Activated naive CD4-positive, alpha-beta T cell treated with anti-CD3 and anti-CD28 coated beads, Interleukin-2, amount 50 U/mL, for 16 hours (primary cell): ENCODE measurements at places on chromosomes 16 and 17.

- no peak for DNase-seq
Observed at GRCh38 chr17:66357037-66357436, 54.6 kb downstream of the PRKCA start.

DNA sequence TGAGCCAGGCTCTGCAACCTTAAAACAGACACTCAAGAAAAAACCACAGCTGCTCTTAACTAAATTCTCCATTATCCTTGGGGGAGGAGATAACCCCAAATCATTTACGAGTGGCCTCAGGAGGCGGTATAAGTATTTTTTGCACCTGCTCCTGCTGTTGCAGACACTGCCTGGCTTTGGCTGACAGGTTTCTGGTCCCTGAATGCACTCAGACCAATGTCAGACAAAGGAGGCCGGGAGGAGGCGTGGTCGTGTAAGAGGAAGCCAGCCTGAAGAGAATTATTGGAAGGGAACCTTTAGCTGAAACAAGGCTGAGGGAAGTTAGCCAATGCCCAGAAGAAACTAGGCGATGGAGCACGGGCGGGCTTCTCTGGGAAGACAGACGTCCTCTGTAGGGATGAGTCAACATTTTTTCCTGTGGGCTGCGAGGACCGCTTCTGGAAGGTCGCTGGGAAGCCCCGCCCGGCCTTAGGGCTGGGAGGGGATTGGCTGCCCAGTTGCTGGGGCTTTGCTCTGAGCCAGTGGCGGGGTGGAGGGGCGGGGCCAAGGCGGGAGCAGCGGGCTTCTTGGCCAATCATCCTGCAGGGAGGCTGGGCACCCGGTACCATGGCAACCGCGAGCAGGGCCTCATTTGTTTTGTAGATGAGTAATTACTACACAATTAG lies 82.3 kb downstream of the CCDC182 start:
- peak; percentile 25 for DNase-seq

GRCh38 chr17:30326809-30327208 lies 7.0 kb downstream of the TMIGD1 start:
- no peak for DNase-seq

DNA sequence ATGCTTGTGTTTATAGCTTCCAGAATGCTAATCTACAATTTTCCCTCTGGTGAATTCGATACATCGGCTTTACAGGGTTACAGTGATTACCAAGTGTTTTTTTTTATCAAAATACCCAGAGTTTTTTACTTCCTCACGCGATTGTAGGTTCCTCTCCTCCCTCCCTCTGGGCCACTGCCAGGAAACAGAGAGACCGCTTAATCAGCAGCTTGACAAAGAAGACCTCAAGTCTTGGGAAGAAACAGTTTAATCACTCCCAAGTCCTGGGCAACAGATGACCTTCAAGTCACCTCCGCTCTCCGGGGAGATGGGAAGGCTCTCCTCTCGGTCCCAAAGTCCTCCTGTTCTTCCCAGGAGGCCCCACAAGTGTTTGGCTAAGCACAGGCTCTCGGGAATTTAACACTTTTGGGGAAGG lies 23.5 kb downstream of the SMTNL2 start:
- DNase-seq, result no peak

DNA sequence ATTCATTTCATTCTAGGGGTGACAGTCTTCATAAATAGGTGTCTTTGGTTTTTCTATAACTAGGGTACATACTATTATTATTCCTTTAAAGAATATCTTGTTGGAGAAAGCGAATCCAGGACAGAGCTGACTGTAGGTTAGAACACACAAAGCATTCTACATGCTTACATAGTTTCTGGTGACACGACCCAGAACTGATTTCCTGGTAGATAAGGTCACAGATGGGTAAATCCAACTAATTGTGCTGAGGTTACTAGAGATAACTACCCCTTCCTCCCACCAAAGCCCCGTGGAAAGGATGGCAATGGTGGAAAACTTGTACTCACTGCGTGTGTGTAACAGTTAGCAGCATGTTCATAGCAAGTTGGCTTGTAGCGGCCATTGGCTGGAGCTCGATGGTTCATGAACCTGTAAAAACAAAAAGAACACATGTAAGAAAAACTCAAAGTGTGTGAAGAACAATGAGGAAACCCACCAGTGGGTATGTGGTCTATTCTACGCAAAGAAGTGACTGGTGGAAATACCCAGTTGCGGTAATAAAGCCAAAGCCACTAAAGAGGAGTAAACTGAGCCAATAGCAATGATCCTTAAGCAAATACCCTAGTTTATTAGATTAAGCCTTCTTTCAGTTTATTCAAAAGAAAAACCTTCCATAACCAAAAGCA lies 7.7 kb downstream of the MMD start:
- DNase-seq, result no peak

- DNase-seq, result no peak
Observed at GRCh38 chr17:73309727-73310596, 1.8 kb downstream of the CDC42EP4 start.

- DNase-seq, result no peak
Observed at GRCh38 chr17:49364119-49364518, 2.1 kb upstream of the ZNF652 start.

- DNase-seq, result no peak
Observed at GRCh38 chr16:20107083-20107482, 33.4 kb upstream of the GPR139 start.

GRCh38 chr17:40111221-40112128 lies 10.3 kb upstream of the MSL1 start:
- peak; percentile 73 for DNase-seq

- DNase-seq, result peak; percentile 5
Observed at GRCh38 chr17:82935966-82936767, 96.3 kb upstream of the ZNF750 start.

- DNase-seq, result peak; percentile 87
Observed at GRCh38 chr17:80101011-80101945, at the start of gene GAA. Gene GAA, plus strand, starts transcription at chr17:80101581. Its CDS starts 3,006 bp downstream, at chr17:80104587.

GRCh38 chr16:15506441-15506840 lies 72.1 kb downstream of the BMERB1 start:
- DNase-seq, result no peak

DNA sequence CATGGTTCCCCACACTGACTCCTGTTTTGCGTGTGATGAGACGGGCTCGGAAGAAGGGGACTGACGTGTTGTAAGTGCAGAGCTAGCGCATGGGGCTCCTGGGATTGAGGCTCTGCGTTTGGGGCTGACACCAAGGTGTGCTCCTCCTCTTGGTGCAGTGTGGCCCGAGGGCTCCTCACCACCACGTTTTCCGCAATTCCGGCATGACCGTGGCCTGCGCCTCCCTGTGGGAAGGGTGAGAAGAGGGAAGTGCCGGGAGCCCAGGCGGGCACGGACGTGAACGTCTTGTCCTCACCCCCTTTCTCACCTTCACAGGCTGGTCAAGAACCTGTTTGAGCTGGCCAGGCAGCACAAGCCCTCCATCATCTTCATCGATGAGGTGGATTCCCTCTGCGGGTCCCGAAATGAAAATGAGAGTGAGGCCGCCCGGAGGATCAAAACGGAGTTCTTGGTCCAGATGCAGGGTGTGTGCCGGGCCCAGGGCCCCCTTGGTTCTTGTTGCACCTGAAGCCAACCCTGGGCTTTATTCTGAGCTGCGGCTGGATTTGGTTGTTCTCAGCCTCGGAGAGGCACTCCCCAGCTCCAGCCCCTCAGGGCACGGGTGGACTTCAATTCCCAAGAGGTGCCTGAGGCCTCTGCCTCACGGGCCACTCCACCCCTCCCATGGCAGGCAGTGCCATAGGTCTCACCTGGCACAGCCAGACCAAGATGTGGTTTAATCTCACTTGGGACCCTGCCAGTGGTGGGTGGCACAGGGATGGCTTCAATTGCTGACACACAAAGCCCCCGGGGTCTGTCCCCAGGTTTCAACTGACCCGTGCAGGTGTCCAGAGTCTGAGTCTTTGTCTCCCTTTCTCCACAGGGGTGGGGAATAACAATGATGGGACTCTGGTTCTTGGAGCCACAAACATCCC lies 8.9 kb downstream of the VPS4A start:
- no peak for DNase-seq

DNA sequence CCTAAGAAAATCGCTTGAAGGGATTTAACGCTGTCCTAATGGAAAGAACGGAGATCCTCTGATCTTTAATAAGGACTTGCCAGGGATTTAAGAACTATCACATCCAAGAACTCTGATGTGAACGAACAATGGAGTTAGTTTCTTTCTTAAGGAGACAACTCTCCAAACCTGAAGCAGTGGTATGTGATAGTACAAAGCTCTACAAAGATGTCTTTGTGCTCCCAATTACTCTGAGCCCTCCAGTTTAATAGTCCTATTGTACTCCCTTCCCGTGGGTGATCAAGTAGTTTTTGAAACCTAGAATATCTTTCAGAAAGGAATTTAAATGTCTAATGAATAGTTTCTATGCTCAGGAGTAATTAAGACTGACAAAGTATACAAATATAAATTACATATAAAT lies 123.8 kb downstream of the FTO start:
- no peak for DNase-seq

DNA sequence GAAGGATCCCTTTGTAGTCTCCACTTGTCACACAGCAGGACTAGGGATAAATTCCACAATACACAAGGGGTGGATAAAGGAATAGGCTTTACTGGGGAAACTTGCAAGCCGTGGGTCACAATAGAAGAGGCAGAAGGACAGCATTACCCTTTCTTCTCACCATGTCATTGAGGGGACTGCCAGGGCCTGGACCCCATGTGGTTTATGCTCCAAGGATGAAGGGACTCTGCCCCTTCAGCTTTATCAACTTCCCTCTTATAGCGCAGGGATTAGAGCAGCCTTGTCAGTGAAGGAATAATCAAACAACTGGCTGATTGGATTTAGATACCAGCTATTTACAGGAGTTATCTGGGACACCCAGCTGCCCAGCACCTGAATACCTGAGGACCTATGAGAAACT lies 89.8 kb downstream of the HS3ST2 start:
- DNase-seq, result no peak

- DNase-seq, result no peak
Observed at GRCh38 chr16:26475596-26475995, 591.1 kb upstream of the C16orf82 start.

GRCh38 chr16:53904533-53904932 lies 200.6 kb downstream of the FTO start:
- DNase-seq, result no peak

DNA sequence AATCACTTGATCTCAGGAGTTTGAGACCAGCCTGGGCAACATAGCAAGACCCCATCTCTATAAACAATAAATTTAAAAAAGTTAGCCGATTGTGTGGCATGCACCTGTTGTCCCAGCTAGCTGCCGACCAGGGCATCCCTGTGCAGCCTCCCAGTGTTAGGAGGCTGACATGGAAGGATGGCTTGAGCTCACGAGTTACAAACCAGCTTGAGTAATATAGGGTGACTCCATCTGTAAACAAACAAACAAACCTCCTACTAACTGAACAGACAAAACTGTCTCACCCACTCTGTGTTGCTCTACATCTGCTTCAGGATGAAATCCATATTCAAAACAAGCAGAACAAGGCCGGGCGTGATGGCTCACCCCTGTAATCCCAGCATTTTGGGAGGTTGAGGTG lies 6.9 kb upstream of the PRSS27 start:
- DNase-seq, result no peak

GRCh38 chr17:27407916-27408864 lies 48.1 kb upstream of the KSR1 start:
- DNase-seq, result no peak

DNA sequence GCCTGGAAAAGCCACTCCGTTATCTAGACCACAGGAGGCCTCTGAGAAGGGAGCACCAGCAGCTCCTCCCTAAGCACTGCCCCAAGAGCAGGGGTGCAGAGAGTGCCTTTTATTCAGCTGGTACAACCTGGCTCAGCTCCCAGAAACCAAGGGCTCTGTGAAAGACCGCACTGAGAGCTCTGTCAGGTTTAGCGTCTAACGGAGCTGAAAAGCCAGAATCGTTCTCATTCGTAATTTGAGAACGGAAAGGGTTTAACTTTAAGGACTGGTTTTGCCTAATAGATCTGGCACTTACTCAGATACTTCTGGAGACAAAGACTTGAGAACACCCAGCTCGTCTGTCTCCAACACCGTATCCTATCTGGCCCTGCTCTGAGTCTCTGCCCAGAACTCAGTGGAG lies 13.5 kb downstream of the MPG start:
- DNase-seq, result no peak

- no peak for DNase-seq
Observed at GRCh38 chr16:77406680-77407079, 28.2 kb downstream of the ADAMTS18 start.

DNA sequence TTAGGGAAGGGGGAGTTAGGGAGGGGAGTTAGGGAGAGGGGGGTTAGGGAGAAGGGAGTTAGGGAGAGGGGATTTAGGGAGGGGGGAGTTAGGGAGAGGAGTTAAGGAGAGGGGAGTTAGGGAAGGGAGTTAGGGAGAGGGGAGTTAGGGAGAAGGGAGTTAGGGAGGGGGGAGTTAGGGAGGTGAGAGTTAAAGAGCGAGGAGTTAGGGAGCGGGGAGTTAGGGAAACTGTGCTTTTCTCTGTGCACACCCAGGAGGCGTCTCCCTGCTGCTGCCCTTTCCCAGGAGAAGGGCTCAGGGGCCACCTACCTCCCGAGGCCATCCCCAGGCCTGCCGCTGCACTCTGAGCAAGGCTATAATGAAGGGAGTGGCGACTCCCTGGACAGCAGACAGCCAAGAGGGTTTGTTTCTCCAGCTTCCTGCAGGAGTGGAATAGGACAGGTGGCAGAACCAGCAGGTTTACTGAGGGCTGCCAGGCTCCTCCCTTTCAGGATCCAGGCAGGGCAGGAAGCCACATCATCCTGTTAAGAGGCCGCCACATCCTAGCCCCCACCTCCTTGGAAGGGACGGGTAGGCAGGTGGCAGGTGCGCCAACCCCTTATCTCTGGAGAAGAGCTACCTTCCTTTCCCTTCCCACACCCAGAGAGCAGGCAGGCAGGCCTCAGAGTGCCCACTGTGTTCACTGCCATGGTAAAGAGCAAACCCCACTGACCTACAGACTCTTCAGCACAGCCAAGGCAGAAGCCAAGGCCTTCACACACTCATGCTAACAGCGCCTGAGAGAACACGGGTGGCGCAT lies 4.3 kb downstream of the CANT1 start:
- DNase-seq, result no peak

DNA sequence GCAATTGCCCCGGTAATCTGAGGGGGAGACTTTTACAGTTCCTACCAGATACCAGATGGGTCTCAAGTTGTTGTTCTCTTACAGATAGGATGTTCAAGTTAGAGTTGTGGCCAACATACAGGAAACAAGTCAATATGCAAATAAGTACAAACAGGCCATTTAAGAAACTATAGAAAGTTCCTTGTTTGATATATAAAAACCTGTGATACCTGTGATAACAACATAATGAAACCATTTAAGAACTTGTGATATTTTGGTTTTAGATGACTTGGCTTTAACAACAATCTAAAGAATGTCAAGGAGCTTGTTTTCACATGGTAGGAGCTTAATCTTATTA lies 16.8 kb downstream of the CDR2 start:
- DNase-seq, result no peak

- DNase-seq, result no peak
Observed at GRCh38 chr17:19747829-19748806, at the start of gene ALDH3A1. Gene ALDH3A1, minus strand, starts transcription at chr17:19748298. Its CDS starts 3,169 bp downstream, at chr17:19745129.

GRCh38 chr17:82129095-82129494 lies 31.1 kb upstream of the FASN start:
- DNase-seq, result no peak
